GM04504 (cell line): ENCODE measurements at places on chromosomes 2 and 18.

DNA sequence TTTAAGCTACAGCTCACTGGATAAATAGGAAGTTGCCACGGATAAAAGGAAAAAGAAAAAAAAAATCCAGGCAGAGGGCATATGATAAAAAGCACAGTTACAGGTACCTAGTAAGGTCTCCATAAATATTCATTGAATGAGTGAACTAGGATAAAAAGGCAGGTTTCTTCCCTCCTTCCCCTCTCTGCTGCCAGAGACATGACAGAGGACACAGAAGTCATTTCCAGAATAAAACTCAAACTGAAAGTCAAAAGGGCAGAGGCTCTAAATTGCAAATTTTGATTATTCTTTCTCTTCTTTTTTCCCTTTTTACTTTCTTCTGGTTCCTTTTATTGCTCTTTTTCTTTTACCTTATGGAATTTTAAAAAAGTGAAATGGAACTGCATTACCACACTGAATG lies 7.7 kb downstream of the CD302 start:
- no peak for DNase-seq

GRCh38 chr2:128530025-128530573 lies 211.4 kb upstream of the HS6ST1 start:
- no peak for DNase-seq

GRCh38 chr2:33242845-33243244 lies 233.6 kb upstream of the RASGRP3 start:
- DNase-seq = no peak

DNA sequence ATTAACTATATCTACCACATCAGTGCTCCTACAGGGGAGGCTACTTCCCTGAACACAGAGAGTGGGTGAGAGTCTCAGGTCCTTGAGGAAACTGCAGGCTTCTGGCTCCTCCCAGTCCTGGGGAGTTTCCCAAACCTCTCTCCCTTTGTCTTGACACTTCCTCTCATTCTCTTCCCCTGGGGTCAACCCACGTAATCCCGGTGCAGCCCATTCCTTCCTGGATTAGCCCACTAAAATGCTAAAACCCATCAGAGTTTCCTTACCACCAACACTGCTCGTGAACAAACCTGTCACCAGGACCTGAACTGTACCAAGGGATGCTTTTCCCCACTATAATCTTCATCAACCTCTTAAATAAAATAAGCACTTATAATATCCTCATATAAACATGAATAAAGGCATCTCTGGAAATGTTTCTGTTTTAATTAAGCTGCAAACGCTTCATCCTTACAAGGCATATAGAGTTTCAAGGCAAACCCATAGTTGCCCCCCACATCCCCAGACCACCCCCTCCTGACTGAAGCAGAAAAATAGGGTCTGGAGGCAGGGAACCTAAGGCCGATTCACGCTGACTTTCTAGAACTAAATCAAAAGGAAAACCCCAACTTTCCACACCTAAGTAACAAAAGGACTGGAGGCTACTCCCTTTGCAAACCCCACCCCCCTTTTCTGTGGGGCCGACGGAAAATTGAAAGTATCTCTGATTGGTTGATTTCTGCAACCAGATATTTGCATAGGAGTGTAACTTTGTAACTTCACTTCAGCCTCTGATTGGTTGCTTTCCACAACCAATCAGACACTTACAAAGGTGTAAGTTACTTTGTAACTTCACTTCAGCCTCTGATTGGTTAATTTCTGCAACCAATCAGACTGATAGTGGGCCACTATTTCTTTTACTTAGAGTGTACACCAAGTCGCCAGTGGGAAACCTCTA lies 19.0 kb downstream of the TMSB10 start:
- DNase-seq = no peak

DNA sequence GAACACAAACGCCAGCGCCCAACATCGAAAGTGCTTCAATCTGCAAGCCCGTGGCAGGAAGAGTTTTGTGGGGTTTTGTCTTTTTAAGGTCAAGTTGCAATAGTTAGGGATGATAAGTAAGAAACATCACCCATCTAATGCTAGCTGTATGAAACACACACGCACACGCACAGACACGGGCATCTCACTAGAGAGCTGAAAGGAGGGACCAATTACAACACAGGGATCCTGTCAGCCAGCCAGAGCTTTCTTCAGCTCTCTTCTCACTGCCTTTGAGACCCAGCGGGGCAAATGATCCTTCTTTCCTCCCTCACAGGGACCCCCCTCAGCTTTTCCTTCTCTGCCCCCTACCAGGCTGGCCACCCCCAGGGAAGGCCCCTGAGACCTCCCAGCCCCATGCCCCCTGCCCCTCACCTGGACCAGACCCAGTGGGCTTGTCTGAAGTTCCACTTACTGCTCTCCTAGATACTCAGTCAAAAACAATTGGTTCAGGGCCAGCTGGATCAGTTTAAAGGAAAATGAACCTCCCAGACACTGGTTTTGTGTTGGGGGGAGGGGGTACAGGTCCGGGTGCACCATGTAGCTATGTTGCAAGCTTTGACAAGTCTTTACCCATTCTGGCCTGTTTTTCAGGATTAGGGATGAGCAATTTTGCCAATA lies 17.9 kb downstream of the CYP26B1 start:
- no peak for DNase-seq

DNA sequence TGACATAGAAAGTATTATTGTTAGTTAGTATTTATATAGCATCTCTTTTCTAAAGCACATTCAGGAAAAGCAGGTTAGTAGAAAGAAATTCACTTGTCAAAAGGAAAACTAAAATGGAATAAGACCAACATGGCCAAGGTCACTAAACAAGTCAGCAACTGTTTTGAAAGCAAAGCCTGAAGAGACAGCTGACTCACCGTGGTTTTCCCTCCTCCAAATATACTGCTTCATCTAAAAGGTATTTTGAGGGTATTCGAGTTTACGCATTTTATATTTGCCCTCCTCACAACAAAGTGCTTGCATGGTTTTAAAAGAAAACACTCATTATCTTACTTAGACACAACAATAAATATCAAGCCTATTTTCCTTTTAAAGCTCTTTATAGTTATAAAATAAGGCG lies 24.0 kb downstream of the ZNF385B start:
- no peak for DNase-seq

- no peak for DNase-seq
These were observed 1456.1 kb upstream of the ACVR2A start for GRCh38 chr2:146388757-146389156.

DNA sequence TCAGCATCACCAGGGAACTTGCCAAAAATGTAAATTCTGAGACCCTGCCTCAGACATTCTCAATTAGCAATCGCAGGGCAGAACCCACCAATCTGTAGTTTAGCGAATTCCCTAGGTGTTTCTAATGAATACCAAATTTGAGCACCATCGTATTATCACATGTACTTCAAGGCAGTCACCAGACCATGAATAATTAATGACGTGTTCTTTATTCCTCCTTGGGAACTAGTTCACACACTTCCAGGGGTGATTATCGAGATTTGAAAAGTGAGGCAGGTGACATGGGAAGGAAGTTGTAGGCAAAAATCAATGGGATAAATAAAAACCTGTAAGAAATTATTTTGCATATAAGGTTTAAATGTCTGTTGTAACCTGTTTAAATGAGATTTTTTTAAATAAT lies 102.5 kb upstream of the CRIM1 start:
- no peak for DNase-seq

DNA sequence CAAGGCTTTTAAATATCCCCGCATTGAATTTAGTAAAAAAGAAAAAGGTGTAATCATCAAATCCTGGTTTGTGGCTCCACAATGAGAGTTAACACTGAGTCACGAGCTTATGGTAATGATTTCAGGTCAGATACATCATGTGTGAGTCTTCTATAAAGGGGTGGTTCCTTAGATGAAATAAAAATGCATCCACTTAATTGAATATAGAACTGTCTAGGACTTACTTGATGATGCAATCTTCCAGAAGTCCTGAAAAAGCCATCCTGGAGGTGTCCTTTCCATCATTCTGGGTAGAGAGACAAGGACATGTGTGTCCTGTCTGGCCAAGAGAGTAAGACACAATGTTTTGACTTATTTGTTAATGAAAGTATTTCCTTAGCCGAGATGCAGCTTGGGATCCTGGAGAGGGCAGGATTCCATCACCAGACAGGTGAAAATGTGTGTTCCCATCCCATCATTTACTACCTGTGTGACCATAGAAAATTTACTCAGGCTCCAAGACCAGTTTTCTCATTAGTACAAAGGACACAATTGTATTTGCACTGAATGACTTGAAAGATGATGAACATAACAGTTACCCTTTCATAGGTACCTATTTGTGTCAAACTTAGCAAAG lies 1539.8 kb upstream of the PIK3C3 start:
- no peak for DNase-seq

GRCh38 chr18:7000484-7001096 lies 117.0 kb downstream of the LAMA1 start:
- DNase-seq = peak; percentile 15

DNA sequence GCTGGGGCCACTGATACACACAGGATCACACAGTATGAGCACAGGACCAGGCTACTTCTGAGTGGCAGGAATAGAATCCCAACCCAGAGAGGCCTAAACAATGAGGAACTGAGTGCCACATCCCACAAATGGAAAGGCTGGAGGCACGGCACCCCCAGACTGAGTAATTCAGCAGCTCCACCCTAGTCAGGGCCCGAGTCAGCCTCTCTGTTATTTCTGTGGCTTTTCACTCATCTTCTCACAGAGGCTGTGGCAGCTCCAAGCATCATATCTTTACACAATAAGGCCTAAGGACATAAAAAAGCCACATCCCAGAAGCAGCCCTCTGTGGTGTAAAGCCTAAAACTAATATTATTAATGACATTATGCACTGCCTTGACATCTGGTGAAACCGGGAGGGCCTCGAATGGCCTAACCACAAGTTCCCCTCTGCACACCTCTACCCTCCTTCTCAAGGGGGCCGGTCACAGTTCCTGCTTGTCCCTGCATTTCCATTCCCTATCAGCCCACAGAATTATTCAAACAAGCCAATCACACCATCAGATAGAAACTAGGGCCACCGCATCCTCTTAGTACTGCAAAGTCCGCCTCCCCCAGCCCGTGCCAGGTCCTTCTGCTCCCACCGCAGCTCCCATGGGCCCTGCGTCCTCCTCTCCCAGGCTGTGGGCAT lies 12.5 kb upstream of the MAL start:
- no peak for DNase-seq

GRCh38 chr2:137249463-137250130 lies 484.3 kb downstream of the THSD7B start:
- DNase-seq = no peak

GRCh38 chr18:60499675-60500074 lies 127.1 kb upstream of the MC4R start:
- DNase-seq = no peak

GRCh38 chr2:69561101-69561500 lies 82.4 kb downstream of the AAK1 start:
- no peak for DNase-seq

DNA sequence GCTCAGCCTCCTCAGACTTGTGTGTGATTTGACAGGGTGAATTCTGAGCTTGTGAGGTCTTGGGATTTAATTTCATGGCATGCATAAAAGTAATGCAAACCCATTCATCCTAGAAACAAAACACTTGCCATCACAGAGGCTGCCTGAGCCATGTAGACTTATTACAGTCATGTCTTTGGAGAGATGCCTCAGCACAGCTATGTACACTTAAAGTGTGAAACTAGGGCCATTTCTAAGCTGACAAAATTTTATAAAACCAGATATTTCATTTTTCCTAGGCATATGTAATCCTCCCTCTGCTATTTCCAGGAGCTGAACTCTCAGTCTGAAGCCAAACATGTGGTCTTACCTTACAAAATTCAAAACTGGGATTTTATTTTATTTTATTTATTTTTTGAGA lies 322.2 kb upstream of the SPHKAP start:
- DNase-seq = no peak

GRCh38 chr2:58620896-58621295 lies 379.8 kb upstream of the FANCL start:
- DNase-seq = no peak

DNA sequence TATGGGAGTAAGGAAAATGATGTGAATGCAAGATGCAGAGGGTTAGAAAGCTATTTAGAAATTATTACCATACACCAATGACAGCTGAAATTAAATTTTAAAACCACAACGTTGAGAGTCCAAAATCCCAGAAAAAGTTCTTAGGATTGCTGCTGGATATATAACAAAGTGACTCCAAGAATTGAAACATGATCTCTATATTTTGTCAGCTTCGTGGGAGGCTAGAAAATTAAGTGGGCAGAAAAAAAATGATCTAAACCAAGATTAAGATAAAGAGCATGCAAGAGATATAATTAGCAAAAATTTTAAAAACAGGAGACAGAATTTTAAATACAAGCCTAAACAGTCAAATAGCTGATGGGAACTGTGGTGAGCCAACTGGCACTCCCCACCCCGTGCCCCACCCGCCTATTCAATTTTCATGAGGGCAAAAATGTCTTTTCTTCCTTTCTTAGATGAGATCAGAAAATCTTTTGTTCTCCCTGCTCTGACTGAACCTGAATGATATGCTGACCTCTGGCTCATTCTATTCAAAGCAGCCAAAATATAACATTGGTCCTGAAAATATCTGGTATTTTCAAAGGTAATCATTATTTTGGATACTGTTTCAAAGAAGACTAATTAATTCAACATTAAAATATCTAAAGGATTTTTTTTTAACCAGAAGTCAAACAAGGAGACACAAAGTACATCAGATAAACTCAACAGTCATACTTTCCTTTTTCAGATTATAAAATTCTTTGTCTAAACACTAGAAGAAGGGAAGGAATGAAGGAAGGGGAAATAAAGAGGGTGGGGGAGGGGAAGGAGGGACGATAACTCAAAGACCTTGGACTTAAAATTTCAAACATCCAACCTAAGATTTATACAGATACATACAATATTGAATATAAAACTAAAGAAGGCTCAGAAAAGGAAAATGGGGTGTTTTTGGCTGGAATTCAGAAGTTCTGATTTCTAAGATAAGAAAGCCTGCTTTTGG lies 12.2 kb downstream of the KANSL3 start:
- DNase-seq = no peak
